GM23338 (cell line): ENCODE measurements at places on chromosomes 12 and 14. TPM values are rescaled to one million over a fixed set of nuclear protein-coding genes. Genes with fewer than 3 reads are reported as not detected.

- no peak overlapping the region for H3K4me3 ChIP-seq
- peaks cover 4% of the 10 kb centered on the region; the same call in 1 of the 2 replicates for H3K36me3 ChIP-seq
- H3K4me1 ChIP-seq = no peaks in the 10 kb centered on the region
- no peak overlapping the region for H3K27ac ChIP-seq
These were observed 584.6 kb downstream of the ALG10 start for GRCh38 chr12:34606749-34607519.

DNA sequence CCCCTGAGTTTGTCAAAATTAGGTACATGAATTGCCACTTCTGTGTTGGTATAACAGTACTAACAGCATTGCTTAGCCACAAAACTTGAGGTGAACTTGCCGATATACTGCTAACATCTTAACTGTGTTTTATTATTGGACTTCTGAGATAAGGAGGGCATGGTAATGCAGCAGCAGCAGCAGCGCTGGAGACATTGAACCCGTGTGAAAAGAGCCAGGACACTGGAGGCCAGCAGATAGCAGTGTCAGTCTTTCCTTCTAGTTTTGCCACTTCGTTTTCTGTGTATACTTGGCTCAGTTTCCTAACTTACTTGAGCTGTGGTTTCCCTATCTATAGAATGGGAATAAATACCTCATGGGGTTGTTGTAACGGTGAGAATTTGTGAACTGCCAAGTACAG is 82.7 kb downstream of the KTN1 start:
- no peak overlapping the region for H3K4me3 ChIP-seq
- H3K36me3 ChIP-seq = peaks cover 9% of the 10 kb centered on the region; the same call in 1 of the 2 replicates
- no peak for DNase-seq
- H3K27ac ChIP-seq = no peak overlapping the region
- H3K4me1 ChIP-seq = no peaks in the 10 kb centered on the region

DNA sequence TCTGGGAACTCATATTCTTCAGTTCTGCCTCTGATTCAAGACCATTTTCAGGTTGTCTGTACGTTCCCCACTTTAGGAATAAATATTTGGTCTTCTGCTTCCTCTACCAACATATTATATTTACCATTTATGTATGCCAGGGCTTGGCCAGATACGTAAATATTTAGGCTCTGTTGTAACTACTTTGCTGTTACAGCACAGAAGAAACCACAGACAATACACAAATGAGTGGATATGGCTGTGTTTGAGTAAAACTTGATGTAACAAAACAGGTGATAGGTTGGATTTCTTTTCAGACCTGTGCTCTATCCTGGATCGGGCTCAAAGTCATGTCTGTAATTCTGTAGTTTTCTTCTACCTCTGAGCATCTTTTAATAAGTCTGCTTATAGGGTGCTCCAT is 37.5 kb downstream of the RAP1B start:
- no peaks in the 10 kb centered on the region for H3K27me3 ChIP-seq
- H3K36me3 ChIP-seq = peaks cover 18% of the 10 kb centered on the region
- no peaks in the 10 kb centered on the region for H3K4me1 ChIP-seq
- H3K4me3 ChIP-seq = no peak overlapping the region
- no peak for DNase-seq
- H3K27ac ChIP-seq = no peak overlapping the region; the same call in 1 of the 2 replicates

SLC2A3 gene
- total RNA-seq = 388 and 451 TPM in 2 replicates

ADSS1 gene
- 4.3 and 11.6 TPM in 2 replicates for total RNA-seq
